ENCODE measurements at places on chromosomes 7 and 10.

DNA sequence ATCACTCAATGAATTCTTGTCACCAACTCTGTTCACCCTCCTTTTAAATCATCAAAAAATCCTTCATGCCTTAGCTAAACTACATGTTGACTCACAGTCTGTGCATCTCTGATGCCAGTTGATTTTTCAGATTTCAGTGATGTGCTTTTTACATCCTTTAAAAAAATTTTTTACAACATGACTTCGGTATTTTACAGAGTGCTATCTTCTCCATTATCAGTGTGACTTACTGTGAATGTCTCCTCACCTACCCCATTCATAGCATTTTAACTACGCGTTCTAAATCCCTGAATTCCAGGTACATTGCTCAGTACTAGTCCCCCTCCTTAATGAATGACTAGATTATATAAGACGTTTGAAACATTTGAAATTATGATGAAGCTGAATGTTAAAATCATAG, 98.7 kb downstream of the DNAH11 start:
- DNase-seq, result no peak

GRCh38 chr10:128693493-128694131, 567.4 kb upstream of the MKI67 start:
- no peak for DNase-seq

- no peak for DNase-seq
Measured at GRCh38 chr7:66100408-66101050, 14.1 kb upstream of the CRCP start.

GRCh38 chr10:1538121-1538520, 199.2 kb downstream of the ADARB2 start:
- DNase-seq, result no peak

DNA sequence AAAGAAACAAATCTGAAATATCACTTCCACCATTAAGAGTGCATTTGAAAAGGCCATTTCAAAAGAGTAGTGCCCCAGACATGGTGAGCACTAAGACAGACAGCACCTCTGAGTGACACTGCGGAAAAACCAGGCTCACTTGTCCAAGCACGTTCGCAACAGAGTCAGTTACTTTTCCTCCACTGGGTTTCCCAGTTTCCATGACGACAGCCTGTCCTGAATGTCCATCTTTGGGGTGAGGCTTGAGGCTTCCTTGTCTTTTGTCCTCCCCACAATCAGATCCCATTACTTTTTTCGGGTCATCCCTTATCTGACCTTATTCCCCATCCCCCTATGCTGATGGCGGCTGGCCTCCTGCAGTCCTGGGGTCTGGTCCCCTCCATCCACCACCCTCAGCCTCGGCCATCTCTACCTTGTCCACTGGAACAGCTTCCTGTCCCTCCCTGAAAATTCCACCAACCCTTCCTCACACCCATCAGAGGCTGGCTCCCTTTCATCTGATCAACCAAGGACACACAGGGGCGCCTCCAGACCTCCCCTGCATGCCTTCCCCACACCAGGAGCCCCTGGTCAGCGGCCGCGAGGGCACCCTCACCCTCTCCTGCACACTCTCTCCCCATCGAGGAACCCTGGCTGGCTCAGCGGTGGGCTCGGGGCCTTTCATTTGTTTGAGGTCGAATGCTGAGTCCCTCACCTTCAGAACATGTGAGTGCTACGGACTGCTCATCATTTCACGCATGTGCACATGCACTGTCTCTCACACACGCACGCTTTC, 363.6 kb downstream of the DNAJB6 start:
- DNase-seq, result no peak
